ENCODE measurements at places on chromosomes 6 and 20. TPM values are rescaled to one million over a fixed set of nuclear protein-coding genes. Genes with fewer than 3 reads are reported as not detected.
A peak's percentile ranks its signal among the peaks of the same experiment; 100 is the strongest.

GRCh38 chr6:137610702-137611101 lies 116.5 kb upstream of the OLIG3 start:
- no peak for DNase-seq

The GNMT gene
- polyA plus RNA-seq = 0.06 TPM

DNA sequence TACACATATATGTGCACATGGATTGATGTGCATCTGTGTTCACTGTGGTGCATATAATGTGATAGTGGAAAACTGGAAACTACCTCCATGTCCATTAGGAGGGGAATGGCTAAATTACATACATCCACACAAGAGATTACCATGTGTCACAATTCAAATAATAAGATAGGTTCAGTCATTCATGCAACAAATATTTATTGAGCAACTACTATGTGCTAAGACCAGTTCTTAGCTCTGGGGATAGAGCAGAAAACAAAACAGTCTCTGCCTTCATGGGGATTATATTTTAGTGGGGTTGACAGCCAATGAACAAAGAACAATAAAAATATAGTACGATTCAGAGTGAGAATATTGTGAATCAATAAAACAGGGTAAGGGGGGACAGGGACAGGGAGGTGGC lies 61.7 kb upstream of the PTGIS start:
- DNase-seq = no peak

- no peak for DNase-seq
Observed at GRCh38 chr20:62761759-62762131, 34.5 kb upstream of the MRGBP start.

DNA sequence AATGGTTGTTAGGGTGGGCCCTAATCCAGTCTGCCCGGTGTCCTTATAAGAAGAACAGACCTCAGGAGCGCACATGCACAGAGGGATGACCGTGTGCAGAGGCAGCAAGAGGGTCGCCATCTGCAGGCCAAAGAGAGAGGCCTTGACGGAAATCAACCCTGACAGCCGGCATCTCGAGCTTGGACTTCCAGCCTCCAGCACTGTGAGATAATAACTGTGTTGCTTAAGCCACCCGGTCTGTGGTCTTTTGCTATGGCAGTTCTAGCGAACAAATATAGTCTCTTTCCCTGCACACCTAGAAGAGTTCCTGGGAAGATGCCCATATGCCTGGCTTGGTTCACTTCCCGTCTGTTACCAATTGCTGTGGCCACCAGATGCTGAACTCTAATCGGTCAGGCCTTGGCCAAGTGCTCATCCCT lies 35.3 kb upstream of the PTGIS start:
- DNase-seq = peak; percentile 56

The SMLR1 gene
- polyA plus RNA-seq = not detected

The ACTL10 gene
- 0.32 TPM for polyA plus RNA-seq

DNA sequence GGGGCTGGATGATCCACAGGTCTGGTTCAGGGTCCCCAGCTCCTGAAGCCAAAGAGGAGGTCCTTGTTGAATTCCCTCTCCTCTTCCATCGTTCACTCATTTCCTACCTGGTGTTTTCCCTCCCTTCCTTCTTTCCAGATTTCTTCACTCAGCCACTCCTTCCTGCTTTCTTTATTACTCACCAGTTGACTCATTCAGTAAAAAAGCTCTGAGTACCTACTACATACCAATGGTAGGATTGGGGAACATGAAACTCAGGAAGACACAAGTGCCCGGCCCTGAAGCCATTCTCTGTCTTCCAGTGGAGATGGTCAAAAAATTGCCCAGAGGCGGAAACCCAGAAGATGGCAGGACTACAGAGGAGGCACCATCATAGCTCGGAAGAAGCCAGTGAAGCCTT lies 11.9 kb upstream of the NSFL1C start:
- DNase-seq = peak; percentile 69

- DNase-seq = peak; percentile 79
Observed at GRCh38 chr6:148557796-148558321, 189.0 kb upstream of the UST start.

- peak; percentile 51 for DNase-seq
Observed at GRCh38 chr20:62368976-62369814, 2.1 kb upstream of the LAMA5 start.

DNA sequence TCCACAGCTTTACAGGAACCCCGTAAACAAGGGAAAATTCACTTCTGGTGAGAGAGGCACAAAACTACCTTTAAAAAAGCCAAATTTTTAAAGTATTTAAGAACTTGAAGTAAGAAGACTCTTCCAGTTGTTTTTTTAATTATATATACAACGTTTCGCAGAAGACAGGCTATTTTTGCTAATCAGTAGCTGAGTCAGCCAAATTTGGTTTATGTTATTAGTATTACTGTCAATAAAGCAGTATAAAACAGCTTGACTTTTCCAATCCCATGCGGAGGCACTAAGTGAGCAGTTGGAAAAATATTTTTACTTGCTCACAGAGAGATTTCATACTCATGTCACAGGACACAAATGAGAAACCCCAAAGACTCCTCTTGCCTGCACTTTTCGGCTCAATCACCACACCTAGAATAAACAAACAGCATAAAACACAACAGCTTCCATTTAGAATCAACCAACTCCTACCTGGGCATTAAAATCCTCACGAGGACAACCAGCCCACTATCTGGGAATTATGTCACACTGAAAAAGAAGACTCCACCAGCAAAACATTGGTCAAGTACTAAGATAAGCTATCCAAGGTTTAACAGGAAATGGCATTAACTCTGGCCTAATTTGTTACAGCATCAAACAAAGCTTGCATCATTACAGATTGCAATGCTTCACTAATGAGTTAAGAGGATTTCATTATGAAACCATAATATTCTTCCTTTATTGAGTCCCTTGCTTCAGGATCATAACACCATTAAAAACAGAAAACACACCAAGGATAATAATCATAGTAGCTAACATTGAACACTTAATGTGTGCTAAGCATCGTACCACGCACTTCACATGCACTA lies 26.3 kb downstream of the ELOVL5 start:
- peak; percentile 60 for DNase-seq

DNA sequence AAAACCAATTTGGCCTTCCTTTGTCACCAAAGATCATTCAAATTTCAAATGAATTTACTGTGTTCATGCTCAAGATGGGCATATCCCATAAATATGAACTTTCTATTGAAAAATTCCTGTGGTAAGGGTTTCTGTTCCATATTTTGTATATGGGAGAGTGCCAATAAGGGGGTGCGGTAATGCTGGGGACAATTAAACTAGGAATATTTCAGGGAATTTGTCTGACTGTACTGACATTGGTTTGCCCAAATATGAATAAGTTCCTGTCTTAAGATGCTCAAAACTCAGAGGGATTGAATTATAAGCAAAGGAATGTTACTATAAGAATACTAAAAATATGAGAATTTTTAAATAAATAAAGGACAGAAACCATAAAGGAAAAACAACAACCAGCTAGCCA lies 553.0 kb upstream of the MARCKS start:
- no peak for DNase-seq

The FOXC1 gene
- polyA plus RNA-seq = 2.3 TPM

DNA sequence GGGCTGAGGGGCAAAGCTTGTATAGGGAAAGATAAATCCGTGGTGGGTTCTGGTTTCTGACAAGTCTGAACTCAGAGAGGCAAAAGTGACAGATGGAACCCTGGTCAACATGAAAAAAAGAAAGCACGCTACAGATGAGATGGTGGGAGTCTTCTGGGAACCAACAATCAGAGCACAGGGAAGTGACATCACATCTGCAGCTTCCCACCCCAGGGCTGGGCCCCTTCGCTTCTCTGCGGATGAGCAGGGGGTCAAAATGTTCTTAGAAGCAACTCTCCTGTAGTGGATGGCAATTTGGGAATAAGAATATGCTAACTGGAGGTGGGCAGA lies 129.2 kb upstream of the AKAP12 start:
- no peak for DNase-seq

DNA sequence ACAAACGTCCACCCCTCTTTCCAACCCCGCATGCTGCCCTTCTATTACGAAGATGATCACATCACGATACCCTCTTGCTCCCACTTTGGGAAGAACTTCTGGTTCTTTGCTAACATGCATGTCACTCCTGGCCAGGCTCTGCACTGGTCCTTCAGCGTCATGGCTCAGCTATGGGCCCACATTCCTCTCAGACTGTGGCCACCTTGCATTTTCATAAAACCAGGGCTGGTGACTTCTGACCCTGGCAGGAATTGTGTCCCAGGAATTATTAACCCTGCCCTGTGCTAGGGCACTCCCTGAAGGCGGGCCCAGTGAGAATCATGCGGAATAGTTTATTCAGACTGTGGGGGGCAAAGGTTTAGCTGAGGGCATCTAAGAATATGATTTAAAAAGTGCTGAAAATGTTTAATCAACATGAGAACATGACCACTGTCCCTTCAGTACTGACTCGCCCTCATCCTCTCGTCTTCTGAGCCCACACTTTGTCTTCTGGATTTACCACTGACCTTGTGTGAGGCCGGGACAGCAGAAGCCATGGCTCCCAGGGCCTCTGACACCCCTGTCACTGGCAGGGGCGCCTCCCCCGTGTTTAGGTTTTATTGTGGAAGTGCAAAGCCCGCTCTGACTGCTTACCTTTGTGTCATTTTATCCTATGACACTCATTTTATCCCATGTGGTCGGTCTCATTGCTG lies 38.1 kb upstream of the THBS2 start:
- DNase-seq = no peak

DNA sequence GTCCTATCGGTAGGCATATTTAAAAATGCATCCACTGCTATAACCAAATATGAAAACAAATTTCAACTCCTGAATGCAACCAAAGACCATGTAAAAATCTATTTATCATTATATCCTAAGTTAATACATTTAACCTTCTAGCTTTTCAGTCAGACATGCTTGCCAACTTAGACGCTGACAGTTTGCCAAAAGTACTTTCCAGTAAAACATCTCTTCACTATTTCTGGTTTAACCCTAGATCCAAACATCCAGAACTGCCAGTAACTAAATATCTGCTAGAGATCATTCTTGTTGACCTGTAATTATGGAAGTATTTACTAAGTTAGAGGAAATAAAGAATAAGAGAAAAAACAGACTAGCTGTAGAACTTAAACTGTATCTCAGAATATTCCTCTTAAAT lies 210.2 kb upstream of the THEMIS start:
- DNase-seq = peak; percentile 35

GRCh38 chr20:23111307-23111943 lies 25.3 kb upstream of the CD93 start:
- no peak for DNase-seq

DNA sequence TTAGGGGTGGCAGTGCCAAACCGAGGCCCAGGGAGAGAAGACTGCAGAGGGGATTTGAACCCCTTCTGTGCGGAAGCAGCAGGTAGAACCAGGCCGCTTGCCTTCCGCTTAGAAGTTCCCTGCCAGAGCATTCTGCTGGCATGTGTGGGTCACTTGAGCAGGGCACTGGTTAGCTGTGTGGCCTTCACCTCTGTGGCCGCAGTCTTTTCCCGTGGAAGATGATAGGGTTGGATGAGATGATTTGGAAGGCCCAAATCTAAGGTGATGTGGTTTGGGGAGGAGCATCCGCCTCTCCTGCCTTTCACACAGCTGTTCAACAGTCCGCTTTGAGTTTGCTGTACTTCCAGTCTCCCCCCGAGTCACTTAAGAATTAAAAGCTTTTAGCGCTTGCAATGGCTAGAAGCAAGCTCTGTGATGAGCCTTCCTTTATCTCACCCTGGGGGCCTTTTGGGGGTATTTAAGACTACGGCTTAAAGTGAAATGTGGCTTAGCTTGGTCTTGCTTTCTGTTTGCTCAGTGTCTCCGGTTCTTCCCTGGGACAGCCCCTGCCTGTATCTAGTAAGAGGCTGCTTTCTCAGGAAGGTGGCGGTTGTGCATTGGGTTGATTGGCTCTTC lies 743 bp downstream of the CMTR1 start:
- peak; percentile 24 for DNase-seq

The OOEP gene
- polyA plus RNA-seq = 0.08 TPM

- no peak for DNase-seq
Observed at GRCh38 chr6:14676977-14677781, 559.6 kb downstream of the CD83 start.

DNA sequence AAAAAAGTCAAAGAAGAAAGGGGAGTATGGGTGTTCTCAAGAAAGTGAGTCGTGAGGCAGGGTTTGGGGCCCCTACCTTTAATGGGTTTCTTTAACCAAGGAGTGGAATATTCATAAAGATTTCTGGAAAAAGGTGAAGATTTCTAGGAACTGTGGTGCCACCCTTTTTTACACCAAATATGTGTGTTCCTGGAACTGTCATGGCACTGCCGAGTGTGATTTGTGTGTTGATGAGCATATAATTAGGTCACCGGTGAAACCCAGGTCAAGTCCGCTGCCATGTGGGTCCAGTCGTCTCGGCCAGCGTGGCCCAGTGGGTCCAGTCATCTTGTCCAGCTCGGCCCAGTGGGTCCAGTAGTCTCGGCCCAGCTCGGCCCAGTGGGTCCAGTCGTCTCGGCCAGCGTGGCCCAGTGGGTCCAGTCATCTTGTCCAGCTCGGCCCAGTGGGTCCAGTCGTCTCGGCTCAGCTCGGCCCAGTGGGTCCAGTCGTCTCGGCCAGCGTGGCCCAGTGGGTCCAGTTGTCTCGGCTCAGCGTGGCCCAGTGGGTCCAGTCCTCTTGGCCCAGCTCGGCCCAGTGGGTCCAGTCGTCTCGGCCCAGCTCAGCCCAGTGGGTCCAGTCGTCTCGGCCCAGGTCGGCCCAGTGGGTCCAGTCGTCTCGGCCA lies 8.3 kb upstream of the EEF1A2 start:
- DNase-seq = no peak

- no peak for DNase-seq
Observed at GRCh38 chr6:28215425-28215824, 9.7 kb upstream of the ZSCAN9 start.

All from fibroblast of lung (primary cell).